ENCODE measurements at places on chromosomes 11 and 22.

- no peak for DNase-seq
Observed at GRCh38 chr11:44708523-44709280, 18.1 kb upstream of the TSPAN18 start.

GRCh38 chr22:39471381-39472141 lies 14.7 kb downstream of the MGAT3 start:
- peak; percentile 26 for DNase-seq

- DNase-seq: no peak
Observed at GRCh38 chr11:104161751-104162450, 2.0 kb downstream of the PDGFD start.

GRCh38 chr11:27431808-27432207 lies 40.8 kb downstream of the LGR4 start:
- DNase-seq: no peak

DNA sequence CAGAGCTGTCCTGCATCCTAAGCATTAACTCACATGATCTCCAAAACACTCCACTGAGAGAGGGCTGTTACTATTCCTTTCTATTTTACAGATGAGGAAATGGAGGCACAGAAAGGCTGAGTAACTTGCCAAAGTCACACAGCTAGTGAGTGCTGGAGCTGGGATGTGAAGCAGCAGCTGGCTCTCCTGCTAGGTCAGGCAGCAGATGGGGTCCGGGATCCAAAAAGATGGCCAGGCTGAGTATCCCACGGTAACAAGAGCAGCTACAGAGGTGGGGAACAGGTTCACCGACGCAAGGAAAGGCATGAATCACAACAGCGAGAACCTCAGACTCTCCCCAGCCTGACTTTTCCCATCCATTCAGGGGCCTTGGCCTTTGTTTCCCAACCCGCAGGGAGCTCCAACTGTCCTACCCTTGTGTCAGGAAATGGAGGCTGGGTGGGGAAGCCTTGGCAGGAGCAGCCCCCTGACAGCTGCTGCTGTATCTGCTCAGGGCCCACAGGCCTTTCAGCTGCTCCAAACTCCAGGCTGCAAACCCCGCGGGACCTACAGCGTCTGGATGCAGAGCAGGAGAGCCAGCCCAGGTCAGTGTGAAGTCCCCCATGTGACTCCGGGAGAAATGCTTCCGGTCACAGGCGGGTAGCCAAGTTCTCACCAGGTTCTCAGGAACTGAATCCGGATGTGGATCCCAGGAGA lies 29.5 kb downstream of the DKK3 start:
- no peak for DNase-seq

- no peak for DNase-seq
Observed at GRCh38 chr11:132718711-132719671, 813.3 kb downstream of the OPCML start.

- DNase-seq: no peak
Observed at GRCh38 chr11:102416976-102417375, 35.6 kb downstream of the TMEM123 start.

DNA sequence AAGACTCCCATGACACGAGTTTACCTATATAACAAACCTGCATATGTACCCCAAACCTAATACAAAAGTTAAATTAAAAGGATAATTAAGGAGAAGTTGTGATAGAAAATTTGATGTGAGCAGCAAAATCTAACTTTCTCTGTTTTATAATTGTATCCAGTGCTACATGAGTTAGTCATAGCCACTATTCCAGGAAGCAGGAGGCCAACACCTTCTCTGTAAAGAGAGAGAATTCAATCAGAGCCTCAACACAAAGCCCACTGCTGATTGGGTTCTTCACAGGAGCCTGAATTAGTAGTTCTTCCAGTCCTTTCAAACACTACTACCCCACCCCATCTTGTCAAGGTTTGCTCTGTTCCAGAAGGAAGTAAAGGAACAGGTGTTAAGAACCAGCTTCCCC lies 84.2 kb downstream of the BLID start:
- no peak for DNase-seq

GRCh38 chr11:71518506-71519471 lies 8.3 kb upstream of the KRTAP5-7 start:
- no peak for DNase-seq

DNA sequence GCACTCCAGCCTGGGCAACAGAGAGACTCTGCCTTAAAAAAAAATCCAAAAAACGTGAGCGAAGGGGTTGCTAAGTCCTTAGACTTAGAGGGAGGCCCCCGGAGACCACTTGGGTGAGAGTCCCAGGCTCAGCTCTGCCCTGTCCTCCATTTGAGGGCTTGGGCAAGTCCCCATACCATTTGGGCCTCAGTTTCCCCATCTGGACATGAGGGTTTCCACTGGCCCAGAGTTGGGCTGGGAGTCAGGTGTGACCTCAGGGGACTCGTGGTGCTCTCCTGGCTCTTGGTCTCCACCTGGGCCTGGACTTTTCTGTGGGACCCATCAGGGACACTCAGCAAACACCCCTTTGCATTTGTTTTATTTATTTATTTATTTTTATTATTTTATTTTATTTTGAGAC lies 35.2 kb upstream of the CSNK1E start:
- DNase-seq: no peak

GRCh38 chr22:37043828-37044538 lies 7.6 kb upstream of the KCTD17 start:
- DNase-seq: no peak

- DNase-seq: no peak
Observed at GRCh38 chr11:6298605-6299004, 21.7 kb downstream of the CAVIN3 start.

DNA sequence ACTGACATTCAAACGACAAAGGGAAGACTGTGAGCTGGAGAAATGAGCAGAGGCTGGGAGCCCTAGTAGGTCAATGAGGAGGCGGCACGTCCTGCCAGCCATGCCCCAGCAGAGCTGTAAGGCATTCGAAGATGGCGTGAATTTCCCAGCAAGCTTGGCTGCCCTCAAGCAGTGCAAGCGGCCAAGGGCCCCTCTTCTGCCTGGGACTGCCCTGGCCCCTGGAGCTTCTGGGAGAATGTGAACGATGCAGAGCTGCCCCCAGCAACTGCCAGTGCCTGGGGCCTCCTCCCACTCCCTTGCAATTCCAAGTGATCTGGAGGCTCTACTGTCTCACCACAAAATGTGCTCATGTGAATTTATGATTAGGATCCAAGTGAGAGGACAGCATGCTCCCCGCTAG lies 4.3 kb downstream of the PPM1F start:
- DNase-seq: no peak

- no peak for DNase-seq
Observed at GRCh38 chr11:62398011-62398994, 20.5 kb upstream of the SCGB1A1 start.

DNA sequence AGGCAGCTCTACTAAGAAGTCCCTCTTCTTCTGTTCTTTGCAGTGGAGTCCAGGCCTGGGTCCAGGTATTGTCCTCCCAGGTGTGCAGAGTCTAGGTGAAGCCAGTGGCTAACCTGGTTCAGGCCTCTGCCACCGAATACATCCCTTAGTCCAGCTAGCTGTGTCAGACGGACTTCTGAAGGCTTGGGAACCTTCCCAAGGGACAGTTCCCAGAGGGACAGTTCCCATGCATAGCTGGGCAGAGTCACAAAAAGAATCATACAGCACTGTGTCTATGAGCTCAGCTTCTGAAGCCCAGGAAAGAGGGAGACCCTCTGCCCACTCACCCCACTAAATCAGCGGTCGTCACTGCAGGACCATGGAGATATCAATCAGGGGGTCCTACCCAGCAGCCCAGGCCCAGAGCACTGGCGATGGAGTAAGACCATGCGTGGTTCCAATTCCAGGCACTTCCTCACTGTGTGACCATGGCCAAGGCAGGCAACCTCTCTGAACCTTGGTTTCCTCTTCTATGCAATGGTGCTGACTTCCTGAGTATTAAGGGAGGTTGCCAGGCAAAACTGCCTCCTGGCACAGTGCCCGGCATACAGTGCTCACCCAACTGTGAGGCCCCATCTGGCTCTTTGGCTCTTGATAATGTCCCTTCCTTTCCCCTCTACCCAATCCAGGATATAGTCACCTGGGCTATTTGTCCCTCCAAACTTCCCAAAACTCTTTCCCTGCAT lies 3.4 kb downstream of the MS4A10 start:
- no peak for DNase-seq

DNA sequence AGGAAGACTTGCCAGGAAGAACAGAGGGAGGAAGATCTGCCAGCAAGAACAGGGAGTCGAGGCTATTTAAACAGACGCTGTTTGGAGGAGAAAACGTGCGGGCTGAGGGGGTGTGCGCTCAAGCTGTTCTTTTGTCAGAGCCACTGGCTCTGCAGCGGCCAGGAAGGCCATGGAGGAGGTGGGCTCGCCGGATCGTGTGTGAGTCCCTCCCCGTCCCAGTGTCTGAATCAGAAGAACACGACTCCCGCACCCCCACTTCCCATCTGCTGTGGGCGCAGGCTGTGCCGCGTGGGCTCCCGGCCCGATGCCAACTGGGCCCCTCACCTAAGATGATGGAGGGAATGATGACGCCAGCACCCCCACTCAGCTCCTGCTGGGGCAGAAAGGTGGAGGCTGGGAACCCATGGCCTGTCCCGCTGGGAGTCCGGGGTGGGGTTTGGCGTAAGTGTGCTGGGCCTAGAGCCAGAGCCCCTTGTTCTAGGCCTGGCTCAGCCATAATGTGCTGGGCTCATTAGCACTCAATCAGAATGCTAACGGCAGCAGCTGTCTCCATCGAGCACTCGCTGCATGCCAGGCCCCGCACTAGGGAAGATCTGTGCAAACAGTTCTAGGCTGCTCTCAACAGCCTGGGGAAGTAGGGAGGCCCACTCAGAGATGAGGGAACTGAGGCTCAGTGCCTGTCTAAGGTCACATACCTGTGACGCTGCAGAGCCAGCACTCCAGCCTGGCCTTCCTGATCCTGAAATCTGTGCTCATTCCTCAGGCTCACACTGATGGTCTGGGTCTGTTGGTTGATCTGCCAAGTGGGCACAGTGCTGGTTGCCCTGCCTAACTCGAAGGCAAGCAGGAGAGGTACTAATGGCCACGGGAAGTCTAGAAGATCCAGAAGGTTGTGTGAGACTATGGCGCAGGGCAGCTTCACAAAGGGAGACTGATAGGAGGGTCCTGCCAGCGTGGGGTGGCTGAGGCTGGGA lies 11.5 kb downstream of the NPTXR start:
- DNase-seq: peak; percentile 15

DNA sequence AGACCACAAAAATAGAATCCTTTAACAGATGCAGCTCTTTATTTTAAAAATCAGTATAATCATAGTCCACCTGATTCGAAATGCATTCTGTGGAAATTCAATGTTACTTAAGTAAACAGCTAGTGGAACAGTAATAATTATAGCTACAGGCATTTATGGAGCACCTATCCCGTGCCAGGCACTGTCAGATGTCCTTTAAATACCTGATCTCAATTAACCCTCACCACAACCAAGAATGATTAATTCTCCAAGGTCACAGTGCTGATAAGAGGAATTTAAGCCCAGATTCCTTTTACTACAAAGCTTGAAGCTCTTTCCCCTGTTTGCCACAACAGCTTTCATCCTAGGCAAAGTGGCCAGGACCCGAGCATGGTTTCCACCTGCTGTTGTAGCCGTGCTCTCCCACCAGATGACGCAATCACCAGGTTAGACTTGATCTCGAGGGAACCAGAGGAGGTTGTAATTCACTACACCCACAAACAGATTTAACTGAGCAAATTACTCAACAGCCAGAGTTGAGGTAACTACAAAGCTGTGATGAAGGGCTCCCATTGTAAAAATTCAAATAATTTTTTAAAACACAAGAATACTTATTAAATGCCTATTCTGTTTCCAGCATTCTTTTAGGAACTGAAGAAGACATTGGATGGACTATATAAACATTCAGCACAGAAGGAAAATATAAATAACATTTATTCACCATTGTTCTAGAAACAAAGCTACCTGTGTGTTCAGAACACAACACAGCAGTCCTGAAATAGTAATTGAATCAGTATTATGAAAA lies 10.3 kb downstream of the PRDM10 start:
- peak; percentile 81 for DNase-seq

DNA sequence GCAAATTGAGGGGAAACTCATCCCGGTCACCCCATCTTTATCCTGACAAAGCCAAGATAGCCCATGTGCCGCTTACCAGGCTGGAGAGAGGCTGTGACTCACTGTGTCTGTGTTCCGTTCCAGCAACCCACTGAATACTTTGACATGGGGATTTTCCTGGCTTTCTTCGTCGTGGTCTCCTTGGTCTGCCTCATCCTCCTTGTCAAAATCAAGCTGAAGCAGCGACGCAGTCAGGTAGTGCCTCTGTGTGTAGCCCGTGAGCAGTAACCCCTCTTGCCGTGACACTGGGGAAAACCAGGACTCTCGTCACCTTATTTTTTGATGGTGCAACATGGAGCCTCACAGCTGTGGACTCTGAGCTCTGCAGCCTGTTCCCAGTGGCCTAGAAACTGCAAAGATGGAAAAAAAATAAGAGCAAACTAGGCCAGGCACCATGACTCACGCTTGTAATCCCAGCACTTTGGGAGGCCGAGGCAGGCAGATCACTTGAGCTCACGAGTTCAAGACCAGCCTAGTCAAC lies 16.9 kb downstream of the C22orf31 start:
- no peak for DNase-seq

- DNase-seq: peak; percentile 27
Observed at GRCh38 chr11:111063726-111064517, 181.6 kb upstream of the POU2AF2 start.

DNA sequence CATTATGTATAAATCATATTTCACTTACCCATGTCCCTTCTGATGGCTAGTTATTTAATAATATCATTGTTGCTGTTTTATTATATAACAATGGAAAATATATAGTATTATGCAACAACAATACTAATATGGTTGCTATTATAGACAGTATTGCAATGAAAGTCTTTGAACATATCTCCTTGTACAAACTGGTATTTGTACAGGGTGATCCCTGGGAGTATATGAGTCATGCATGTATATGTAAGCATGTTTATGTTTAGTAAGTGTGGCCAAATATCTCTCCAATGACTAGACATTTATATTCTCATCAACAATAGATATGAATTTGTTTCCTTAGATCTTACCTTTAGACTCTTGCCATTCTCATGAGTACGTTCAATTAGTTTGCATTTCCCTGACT lies 55.9 kb downstream of the KCNC1 start:
- DNase-seq: no peak

DNA sequence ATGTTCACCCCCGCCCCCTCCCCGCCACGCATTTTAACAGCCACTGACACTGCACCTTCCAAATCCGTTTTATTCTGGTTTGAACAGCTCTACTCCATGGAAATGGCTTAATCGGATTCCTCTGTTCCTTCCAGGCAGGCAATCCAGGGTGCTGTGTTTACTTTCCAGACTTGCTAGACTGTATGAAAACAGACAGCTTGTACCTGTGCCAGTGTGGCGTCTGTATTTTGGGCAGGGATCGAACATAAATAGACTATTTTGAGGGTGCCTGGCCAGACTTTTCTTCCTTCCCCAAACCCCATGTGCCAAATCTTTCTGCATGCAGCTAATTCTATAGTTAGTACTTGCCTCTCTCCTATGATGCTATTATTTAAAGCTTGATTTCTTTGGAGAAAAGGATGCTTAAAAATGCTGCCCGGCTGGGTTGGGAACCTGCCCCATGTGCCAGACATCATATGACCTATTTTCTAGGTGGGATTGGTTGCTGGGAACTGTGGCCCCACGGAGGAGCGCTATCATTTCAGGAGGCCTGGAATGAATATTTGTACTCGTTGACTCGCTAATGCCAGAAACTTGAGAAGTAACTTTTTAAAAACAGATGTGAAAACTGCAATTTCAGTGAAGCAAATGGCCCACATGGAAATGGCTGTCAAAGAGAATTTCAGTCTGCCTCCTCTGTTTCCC lies 814.8 kb downstream of the BRD1 start:
- DNase-seq: no peak
